ENCODE measurements at places on chromosomes 7 and 10. TPM values are rescaled to one million over a fixed set of nuclear protein-coding genes. Genes with fewer than 3 reads are reported as not detected.

The ACTR3C gene
- 20.1 TPM for total RNA-seq

The FBH1 gene
- total RNA-seq: 73.3 TPM

DNA sequence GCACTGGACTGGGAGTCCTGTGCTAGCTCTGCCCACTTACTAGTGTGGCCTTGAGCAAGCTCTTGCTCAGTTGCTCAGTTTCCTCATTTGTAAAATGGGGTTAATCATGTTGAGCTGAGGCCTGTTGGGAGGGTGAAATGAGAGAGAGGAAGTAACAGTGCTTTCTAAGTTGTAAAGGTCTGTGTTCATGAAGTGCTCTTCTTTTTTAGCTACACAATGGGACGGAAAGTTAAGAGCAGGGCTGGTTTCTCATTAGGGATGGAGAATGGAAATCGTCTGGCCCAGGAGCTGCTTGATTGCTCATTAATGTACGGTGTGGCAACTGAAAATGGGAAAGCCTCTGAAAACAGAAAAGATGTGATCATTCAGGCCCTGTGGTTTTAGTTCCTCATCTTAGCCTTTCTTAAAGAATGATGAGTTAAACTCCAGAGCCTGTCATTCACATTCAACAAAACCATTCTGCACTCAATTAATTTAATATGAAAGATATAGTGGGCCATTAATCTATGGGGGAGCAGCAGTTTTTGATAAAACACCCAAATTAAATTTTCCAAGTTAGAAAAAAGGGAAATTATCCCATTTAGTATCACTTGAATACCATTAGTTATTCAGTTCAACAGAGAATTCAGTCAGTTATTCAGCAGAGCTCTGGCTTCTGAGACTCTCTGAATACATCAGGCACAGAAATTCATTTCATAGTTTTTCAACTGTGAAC, 60.5 kb downstream of the SH2D4B start:
- no peak for DNase-seq

DNA sequence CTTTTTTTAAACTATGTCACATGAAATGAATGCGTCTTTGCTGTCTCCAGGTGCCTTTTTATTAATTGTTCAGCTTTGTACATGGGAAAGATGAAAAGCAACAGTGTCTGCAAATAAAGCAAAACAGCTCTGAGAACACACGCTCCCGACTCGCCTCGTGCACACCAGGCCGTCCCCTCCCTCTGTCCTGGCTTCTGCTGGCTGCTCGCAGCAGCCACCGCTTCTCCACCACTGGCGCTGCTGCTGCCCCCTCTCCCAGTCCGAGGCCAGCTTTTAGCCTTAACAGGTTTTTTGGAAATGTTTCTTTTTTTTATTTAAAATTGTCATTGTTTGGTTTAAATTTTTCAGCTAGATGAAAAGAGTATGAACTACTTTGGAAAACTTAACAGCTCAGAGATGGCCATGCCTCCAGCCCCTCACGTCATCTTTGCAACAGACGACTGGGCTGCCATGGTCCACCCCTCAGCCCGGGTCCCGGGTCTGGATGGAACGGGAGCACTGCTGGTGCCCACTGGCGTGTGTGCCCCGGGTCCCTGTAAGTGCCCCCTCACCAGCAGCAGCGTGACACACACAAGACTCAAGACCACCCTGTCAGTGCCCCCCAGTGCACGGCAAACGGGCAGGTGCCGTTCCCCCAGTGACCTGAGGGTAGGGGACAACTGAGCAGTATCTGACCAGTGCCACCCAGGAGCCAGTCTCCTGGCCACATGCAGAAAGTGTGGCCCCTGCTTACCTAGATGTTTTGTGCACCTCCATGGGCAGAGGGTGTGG, 415.6 kb upstream of the FOXK1 start:
- DNase-seq: no peak

GRCh38 chr10:54487743-54488142, 313.3 kb downstream of the PCDH15 start:
- no peak for DNase-seq
